ENCODE measurements at places on chromosomes 13 and 19. TPM values are rescaled to one million over a fixed set of nuclear protein-coding genes. Genes with fewer than 3 reads are reported as not detected.

The RXFP2 gene
- total RNA-seq = not detected

The IQCN gene
- total RNA-seq = 12.7 TPM

The TIMM29 gene
- total RNA-seq = 14.4 TPM

GRCh38 chr13:26323764-26324163 lies 69.8 kb downstream of the CDK8 start:
- no peak for DNase-seq

- no peak for DNase-seq
Measured at GRCh38 chr13:47289567-47289966, 392.7 kb upstream of the HTR2A start.
